Prostate gland (tissue), 2 donors: ENCODE measurements at places on chromosomes 3 and 15. TPM values are rescaled to one million over a fixed set of nuclear protein-coding genes. Genes with fewer than 3 reads are reported as not detected.
A peak's percentile ranks its signal among the peaks of the same experiment; 100 is the strongest.

Gene ITGB5
- 123 TPM for total RNA-seq

- DNase-seq: no peak
- H3K4me1 ChIP-seq: no peaks in the 10 kb centered on the region
- H3K27ac ChIP-seq: no peak overlapping the region
- no peak overlapping the region for H3K4me3 ChIP-seq
- H3K36me3 ChIP-seq: no peaks in the 10 kb centered on the region
- no peaks in the 10 kb centered on the region for H3K27me3 ChIP-seq
Measured at GRCh38 chr3:169558371-169558770, 105.1 kb downstream of the MECOM start.

- no peak for DNase-seq
- H3K36me3 ChIP-seq: no peaks in the 10 kb centered on the region
- H3K27ac ChIP-seq: no peak overlapping the region
- no peaks in the 10 kb centered on the region for H3K27me3 ChIP-seq
Measured at GRCh38 chr3:82654708-82655107, 893.3 kb upstream of the GBE1 start.

- H3K27me3 ChIP-seq: no peaks in the 10 kb centered on the region
- no peak overlapping the region for H3K4me3 ChIP-seq
- no peak overlapping the region for H3K27ac ChIP-seq
- DNase-seq: no peak
- H3K4me1 ChIP-seq: no peaks in the 10 kb centered on the region
Measured at GRCh38 chr3:142602619-142603385, 6.6 kb downstream of the PLS1 start.

DNA sequence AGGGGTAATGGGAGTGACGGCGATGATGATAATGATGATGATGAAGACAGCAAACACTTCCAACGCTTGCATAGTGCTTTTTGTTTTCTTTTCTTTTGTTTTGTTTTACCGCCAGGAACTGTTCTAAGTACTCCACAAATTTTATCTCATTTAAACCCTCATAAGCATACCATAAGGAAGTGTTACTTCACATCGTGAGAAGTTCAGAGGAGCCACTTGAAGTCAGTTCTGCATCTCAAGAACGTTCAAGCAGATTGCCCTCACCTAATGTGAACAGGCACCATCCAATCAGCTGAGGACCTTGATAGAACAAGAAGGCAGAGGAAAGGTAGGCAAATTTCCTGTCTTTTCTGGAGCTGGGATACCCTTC is 104.1 kb downstream of the LSM3 start:
- no peaks in the 10 kb centered on the region for H3K27me3 ChIP-seq
- H3K36me3 ChIP-seq: no peaks in the 10 kb centered on the region
- no peak overlapping the region for H3K4me3 ChIP-seq
- H3K27ac ChIP-seq: no peak overlapping the region
- H3K4me1 ChIP-seq: no peaks in the 10 kb centered on the region

DNA sequence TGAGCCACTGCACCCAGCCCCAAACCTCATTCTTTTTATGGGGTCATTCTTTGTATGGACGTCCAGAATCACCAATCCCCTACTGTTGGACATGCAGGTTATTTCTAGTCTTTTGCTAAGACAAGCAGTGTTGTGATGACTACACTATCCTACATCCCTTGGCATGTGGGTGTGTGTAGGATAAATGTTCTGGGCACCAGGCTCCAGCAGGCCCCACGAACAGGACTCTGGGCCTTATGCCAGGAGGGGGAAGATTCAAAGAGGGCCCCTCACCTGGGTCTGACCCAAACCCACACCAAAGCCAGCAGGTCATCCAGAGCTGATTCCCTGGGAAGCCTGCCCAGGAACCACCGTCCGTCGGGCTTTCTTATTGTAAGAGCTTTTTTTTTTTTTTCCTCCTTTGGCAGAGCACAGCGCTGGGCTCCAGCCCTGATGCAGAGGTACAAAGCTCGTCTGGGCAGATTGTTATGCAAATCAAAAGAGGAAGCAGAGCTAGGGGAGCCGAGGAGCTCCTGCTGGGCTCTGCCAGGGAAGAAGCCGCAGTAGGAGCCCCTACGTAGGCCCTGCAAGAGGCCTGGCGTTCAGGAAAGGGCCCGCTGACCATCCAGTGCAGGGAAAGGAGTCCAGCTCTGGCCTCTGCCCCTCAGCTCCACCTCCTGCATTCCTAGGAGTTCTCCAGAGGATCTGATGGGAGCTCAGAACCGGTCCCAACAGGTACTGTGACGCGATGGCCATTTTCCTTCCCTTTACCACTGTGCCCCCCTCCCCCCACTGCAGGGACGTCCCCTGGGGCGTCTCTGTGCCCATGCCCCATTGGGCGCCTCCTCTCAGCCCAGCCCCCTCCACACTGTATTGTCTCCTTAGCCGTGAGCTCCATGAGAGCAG is 29.0 kb upstream of the FURIN start:
- DNase-seq: peak; percentile 66
- peak overlapping the region; percentile 27 for H3K4me3 ChIP-seq
- H3K36me3 ChIP-seq: no peaks in the 10 kb centered on the region

DNA sequence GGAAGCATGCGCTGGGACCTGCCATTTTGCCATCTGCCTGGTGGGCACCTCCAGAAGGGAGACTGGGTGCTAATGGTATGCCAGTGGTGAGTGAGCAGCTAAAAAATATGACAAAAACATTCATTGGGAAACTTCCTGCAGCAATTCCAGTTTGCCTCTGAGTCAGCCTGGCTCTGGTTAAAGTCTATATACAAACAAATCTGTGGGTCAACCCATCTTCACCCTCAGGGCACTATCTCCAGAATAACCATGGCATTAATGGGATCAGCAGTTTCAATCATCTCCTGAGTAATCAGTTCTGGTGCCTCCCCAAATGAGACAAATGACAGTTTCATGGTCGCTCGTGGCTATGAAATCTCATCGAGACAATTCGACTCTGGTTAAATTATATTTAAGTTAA is 21.5 kb downstream of the FRMD4B start:
- no peak overlapping the region for H3K4me3 ChIP-seq
- DNase-seq: no peak
- no peaks in the 10 kb centered on the region for H3K4me1 ChIP-seq
- no peak overlapping the region for H3K27ac ChIP-seq
- H3K27me3 ChIP-seq: no peaks in the 10 kb centered on the region

GRCh38 chr3:181637456-181637855 is 74.3 kb upstream of the SOX2 start:
- no peak overlapping the region for H3K27ac ChIP-seq
- H3K4me3 ChIP-seq: no peak overlapping the region
- no peaks in the 10 kb centered on the region for H3K36me3 ChIP-seq
- no peaks in the 10 kb centered on the region for H3K4me1 ChIP-seq

GRCh38 chr3:151462991-151463390 is 2.1 kb upstream of the IGSF10 start:
- no peaks in the 10 kb centered on the region for H3K27me3 ChIP-seq
- H3K4me3 ChIP-seq: no peak overlapping the region
- H3K4me1 ChIP-seq: no peaks in the 10 kb centered on the region
- no peaks in the 10 kb centered on the region for H3K36me3 ChIP-seq
- H3K27ac ChIP-seq: no peak overlapping the region
- no peak for DNase-seq

DNA sequence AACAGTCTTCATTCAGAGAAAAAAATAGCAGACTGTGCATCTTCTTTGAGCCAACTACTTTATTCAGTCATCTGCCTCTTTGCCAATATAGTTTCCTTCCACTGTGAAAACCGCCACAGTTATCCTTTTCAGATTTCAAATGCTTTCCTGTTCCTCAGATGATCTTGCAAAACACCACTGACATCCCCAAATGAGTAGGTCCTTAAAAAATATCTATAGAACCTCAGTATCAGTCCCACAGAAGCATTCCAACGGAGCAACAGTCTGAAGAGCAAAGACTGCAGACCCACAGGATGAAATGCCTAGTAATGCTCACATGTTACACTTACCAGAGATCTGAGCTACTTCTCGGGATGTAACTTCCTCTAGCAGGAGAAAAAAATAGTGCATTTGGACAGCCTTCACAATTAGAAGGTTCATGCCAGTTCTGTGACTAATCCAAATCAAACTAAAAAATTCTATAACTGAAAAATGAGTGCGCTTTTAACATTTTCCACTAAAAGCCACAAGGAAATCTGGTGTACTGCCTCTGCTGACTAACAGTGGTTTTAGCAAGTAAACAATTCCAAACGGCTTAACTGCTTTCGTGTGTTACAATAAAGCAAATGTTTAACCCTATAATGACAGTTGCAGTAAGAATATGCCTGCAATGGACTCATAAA is at the start of gene ANKRD28:
ANKRD28 (minus strand) TSS at position 338 of the 662 bp plus-strand sequence. CDS start 1,458 bp downstream, outside the sequence.
- no peaks in the 10 kb centered on the region for H3K4me1 ChIP-seq
- no peaks in the 10 kb centered on the region for H3K36me3 ChIP-seq
- H3K27ac ChIP-seq: peak within 1 kb of the TSS; percentile 66
- no peak for DNase-seq
- H3K27me3 ChIP-seq: no peaks in the 10 kb centered on the region

DNA sequence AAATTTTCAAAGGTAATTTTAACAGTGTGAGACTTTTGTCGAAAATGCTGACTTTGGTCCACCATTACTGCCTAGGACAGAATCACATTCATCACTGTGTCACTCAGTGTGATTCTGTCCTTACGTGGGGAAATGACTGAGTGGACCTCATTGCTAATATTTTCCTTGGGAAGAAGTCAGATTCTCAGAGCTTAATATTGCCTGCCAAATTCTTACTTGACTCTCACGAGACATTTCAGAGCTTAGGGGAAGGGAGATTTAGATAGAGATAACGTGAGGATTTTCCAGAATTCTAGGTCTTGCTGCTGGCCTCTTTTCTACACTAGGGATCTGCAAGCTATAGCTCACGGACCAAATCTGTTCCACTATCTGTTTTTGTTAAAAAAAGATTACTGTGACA is 270.4 kb downstream of the SUCLG2 start:
- H3K27me3 ChIP-seq: no peaks in the 10 kb centered on the region
- DNase-seq: no peak
- H3K36me3 ChIP-seq: no peaks in the 10 kb centered on the region
- H3K4me3 ChIP-seq: no peak overlapping the region

- DNase-seq: no peak
- no peaks in the 10 kb centered on the region for H3K4me1 ChIP-seq
- no peaks in the 10 kb centered on the region for H3K27me3 ChIP-seq
- H3K4me3 ChIP-seq: no peak overlapping the region
Measured at GRCh38 chr3:164407111-164407510, 671.2 kb downstream of the SI start.

Gene ST6GAL1
- total RNA-seq: 225 TPM

Gene PAQR5
- 1.2 TPM for total RNA-seq

DNA sequence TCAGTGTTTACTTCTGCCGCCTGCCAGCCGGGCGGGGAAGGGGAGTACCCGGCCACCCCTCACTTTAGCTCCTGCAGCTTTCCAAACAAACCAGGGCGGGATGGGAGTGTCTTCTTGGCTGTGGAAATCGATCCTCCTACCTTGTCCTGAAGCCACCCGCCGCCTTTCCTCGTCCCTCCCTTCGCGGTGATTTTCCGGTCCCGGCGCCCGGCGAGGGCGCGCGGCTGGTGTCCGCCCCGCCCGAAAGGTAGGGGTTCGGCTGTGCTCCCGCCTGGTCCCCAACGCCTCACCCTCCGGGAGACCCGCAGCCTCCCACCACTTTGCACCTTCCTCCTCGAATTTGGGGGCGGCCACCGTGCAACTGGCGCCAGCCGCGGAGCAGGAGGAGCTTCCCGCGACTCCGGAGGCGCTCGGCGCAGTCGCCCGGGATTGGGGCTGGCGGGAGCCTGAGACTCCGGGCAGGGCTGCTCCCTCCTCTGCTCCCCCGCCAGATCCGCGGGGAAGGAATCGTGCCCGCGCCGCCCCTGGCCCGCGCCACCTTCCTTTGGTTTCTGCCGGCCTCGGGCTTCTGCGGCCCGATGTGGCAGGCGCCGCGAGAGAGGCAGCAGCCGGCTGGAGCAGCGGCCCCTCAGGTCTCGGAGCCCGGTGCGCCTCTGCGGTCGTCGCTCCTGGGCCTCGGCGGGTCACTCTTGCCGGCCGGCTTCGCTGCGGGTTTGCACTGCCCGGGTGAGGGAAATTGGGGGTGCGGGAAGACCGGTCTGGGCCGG is 30.7 kb upstream of the ST3GAL6 start:
- peaks cover 8% of the 10 kb centered on the region for H3K4me1 ChIP-seq
- peak overlapping the region; percentile 78 for H3K27ac ChIP-seq
- no peaks in the 10 kb centered on the region for H3K36me3 ChIP-seq
- H3K4me3 ChIP-seq: peak overlapping the region; percentile 76
- H3K27me3 ChIP-seq: no peaks in the 10 kb centered on the region
- peak; percentile 83 for DNase-seq

GRCh38 chr3:146124126-146124801 is 36.7 kb downstream of the PLOD2 start:
- H3K36me3 ChIP-seq: no peaks in the 10 kb centered on the region
- no peaks in the 10 kb centered on the region for H3K4me1 ChIP-seq
- H3K27me3 ChIP-seq: no peaks in the 10 kb centered on the region
- H3K27ac ChIP-seq: no peak overlapping the region
- no peak for DNase-seq

DNA sequence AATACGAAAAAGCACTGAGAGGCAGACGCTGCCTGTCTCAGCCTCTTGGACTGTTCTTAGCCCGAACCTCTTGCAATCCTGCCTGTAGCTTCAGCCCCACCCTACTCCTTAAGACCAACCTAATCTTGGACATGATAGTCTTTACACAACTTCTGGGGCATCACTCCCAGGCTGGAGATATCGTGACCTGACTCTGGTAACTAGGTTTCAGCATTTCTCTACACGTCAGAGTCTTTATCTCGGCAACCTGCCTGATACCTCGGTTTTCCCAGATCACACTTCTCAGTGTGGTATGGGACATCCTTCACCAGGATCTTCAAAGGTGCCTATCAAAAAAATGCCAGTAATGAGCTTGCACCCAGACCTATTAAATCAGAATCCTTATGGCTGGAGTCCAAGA is 590.2 kb upstream of the KCNMB2 start:
- H3K4me1 ChIP-seq: no peaks in the 10 kb centered on the region
- H3K27ac ChIP-seq: no peak overlapping the region
- DNase-seq: no peak
- no peaks in the 10 kb centered on the region for H3K27me3 ChIP-seq

- H3K27me3 ChIP-seq: no peaks in the 10 kb centered on the region
- DNase-seq: no peak
- H3K36me3 ChIP-seq: no peaks in the 10 kb centered on the region
- peaks cover 4% of the 10 kb centered on the region for H3K4me1 ChIP-seq
Measured at GRCh38 chr3:15041950-15042349, 23.2 kb downstream of the MRPS25 start.
